ENCODE measurements at places on chromosomes 3 and 15.

GRCh38 chr3:108970561-108970960, 16.9 kb upstream of the GUCA1C start:
- DNase-seq, result no peak

DNA sequence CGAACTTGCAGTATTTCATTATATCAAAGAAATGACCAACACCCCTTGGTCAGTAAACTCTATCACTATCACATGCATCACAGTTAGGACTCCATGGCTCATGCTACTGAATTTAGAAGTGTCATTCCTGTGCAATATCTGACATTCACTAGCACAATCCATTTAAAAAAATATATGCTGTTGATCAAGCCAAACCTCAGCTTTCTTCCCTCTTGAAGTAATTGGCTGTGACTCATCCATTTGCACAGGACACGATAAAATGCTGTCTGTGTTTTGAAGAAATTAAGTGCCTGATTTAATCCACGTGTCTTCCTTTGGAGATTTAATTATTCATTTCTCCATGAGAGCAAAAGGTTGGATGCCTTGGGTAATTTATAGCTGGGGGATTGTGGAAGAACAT, 38.9 kb downstream of the CPNE4 start:
- no peak for DNase-seq

- no peak for DNase-seq
Observed at GRCh38 chr3:183381179-183381578, 47.2 kb downstream of the MCF2L2 start.

- DNase-seq, result no peak
Observed at GRCh38 chr3:23864931-23865330, 51.9 kb downstream of the NKIRAS1 start.

DNA sequence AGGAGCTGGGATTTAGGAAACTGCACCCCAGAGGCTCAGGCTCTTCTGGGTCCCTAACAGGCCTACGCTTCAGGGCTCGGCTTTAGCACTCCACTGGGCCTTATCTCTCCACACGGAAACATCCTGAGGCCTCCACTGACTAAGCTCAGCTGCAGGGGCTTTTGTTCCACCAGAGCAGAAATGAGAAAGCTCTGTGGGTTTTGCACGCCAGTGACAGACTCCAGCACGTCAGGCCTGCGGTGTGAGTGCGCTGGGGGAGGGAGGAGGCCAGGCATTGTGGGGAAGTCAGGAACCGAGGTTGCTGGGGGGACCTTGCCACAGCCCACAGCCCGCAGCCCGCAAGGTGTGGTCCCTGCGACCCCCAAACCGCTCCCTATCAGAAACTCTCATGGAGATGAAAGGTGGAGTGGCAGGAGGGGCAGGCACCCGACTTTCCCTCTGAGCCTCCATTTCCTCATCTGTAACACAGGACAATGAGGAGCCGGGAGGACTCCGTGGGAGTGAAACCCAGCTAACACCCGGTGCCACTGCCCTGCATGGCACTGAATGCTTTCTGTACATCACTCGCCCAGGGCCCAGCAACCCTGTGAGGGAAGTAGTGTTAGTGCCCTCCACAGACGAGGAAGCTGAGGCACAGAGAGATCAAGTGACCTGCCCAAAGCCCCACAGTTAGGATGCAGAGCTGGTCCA, 106.5 kb downstream of the TPRA1 start:
- DNase-seq, result no peak

DNA sequence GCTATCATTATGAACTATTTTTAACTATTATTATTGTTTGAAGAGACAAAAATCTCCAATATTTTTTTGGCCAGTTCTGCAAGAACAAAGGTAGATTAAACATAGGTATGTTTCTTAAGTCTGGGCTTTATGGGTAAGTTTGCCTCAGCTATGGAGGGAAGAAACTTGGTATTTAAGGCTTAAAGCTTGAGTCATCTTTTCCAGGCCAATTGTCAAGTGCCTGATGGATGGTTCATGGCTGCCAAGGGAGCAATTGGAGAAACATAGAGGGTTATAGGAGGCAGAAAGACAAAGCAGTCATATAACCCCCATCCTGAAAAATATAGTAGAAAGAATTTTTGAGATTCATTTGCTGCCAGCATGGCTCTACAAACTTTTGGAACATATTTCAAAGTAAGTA, 7.2 kb upstream of the STAC start:
- DNase-seq, result no peak

DNA sequence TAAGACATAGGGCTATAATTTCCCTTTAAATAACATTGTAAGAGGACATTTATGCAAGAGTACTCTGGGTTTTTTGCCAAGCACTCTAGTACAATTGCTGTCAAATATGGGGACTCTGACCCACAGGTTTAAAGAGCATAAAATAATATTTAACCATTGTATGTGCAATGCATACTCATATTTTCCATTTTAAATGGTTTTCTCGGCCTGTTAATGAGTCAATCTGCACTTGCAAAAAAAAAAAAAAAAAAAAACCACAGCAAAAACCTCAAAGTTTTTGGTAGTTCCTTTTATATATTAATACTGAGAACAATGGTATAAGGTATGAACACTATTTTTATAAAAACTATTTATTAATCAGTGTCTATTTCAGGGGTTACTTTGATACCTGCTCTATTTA, 304.0 kb upstream of the CBLB start:
- DNase-seq, result no peak

Measured in T-helper 2 cell (primary cell).